ENCODE measurements at places on chromosomes 13 and 19.

GRCh38 chr19:45643024-45643926 lies 4.1 kb upstream of the EML2 start:
- DNase-seq = peak; percentile 60

DNA sequence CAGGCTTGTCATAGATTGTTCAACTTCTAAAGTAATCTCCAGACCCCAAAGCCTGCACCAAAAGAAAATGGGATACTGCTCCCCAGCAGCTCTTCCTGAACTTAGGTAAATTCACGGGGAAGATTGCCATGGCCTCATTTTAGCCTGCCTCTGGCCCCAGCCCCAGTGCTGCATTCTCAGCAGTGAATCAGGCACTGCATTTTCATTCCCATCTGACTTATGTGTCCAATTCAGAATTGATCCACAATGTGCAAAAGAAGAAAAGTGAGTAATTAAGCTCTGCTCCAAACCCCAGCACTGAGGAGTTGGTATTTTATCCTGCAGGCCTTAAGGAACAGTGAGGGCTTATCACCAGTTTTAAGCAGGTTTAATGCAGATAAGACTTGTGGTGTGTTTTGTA lies 176.4 kb downstream of the KCTD12 start:
- DNase-seq = no peak

GRCh38 chr19:51082611-51083010 lies at the start of gene KLK14:
Gene KLK14 (minus strand): TSS chr19:51082887. CDS start chr19:51082614, 273 bp downstream.
- DNase-seq = no peak

- DNase-seq = no peak
These were observed 239.1 kb upstream of the HTR2A start for GRCh38 chr13:47135800-47136503.

All from T-helper 22 cell (primary cell).